OCI-M1 (cell line): ENCODE measurements at places on chromosomes 6 and 20.

DNA sequence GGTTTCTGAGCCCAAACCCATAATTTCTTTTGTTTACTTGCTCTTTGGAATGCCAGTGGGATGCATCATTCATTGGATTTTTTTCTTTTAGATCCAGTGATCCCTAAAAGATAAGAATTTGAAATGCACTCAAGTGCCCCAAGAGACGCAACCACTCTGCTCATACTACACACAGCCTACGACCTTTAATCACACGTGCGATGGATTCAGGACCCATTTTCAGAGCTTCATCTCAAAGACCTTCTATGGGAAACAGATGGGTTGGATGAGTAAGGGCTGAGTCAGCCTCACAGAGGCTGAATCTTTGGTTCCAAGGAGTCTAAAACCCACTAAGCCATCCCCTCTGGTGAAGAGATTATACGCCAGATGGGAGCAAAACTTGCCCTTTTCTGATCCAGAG, 265.5 kb upstream of the EXOC2 start:
- DNase-seq: no peak

DNA sequence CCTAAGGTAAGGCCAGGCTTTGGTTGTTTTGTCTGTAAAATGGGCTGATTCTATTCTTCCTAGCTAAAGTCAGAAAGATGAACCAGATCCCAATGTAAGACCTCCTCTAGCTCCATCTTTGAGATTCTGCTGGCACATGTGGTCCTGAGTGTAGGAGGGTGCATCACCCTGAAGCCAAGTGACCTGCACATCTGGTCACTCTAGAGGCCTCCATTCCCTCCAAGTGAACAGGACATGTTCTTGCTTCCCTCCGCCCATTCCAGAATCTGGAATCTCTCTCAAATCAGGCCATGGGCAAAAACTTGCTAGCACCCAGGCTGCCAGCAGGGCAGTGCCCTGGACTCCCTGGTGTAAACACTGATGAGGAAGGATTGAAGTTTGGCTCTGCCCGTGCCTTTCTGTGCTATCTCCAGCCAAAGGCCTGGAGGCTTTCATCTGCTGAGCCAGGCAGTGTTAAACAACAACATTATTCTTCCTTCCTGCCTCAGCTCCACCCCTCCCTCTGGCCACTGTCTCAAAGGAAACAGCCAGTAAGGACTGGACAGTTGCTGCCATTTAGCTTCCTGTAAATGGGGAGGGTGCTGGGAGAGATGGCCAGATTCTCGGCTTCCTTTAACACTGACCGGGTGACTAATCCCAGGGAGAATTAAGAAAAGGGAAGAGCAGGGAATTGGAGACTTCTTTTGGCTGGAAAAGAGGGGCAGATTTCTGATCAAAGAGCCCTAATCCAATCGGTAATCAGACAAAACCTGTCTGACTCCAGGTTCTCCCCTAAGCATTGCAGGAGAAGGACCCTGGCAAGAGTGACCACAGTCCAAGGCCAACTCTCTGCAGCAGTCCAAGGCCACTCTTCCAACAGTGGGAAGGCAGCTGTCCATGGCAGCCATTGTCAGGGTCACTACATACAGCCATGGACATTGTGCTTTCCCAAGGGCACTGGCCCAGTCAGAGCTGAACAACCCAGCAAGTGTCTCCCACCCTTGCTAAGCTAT, 19.5 kb upstream of the ADGRF1 start:
- no peak for DNase-seq

GRCh38 chr6:110593637-110594036, 117.2 kb upstream of the SLC22A16 start:
- no peak for DNase-seq

DNA sequence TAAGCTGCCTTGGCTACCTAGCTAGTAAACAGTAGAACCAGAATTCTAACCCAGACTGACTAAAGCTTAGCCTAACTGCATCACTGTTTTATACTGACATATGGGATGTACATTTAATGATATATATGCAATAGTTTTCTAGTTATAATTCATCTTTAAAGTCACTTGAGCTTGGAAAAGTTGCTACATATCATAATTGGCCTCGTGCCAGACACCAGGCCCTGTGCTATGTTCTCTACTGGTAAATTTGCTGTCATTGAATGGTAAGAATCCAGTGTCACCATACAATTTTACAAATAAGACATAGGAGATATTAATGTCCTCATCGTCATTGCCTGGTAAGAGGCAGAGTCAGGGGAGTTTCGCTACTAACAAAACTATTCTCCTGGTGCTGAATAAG, 396.8 kb downstream of the CDKAL1 start:
- DNase-seq: peak; percentile 23

GRCh38 chr6:36071714-36072113, 44.1 kb downstream of the MAPK14 start:
- DNase-seq: no peak

DNA sequence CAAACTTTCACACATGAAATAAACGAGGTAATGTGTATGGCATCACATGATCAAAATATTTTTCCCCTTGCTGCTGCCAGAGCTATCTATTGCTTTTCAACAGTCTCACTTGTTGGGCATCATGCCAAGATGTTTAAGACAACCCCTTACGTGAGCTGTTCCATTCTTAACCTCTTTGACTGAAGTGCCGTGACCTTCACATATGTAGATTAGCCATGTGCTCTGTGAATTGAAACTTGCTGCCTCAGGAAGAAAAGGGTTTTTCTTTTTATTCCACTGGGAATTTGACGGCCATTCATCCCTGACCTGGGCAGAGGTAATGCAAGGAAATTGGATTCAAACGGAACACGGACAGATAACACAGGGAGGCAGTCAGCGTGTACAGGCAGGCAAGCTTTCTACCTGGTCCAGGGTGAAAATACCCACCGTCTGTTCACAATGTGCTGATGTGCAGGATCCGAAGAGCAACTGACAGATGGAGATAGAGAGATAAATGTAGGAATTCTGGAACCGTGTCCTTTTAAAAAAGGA, 14.2 kb downstream of the ARID1B start:
- peak; percentile 51 for DNase-seq

DNA sequence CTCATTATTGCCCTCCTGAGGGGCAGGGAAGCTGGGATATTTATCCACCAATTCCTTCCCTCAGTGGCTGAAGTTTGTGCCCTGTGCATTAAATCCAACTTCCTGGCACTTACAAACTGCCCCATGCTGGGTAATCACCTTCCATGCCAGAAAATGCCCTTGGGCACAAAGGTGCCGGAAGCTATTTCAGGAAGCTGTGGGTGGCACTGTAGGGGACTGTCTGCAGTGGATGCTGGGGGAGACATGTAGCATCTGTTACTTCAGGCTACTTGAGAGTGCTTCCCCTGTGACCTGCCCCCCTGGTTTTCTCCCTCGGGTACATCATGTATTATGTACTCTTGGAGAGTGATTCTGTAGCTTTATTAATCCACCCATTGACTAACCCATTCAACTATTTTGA, 24.7 kb upstream of the RALGAPA2 start:
- no peak for DNase-seq

DNA sequence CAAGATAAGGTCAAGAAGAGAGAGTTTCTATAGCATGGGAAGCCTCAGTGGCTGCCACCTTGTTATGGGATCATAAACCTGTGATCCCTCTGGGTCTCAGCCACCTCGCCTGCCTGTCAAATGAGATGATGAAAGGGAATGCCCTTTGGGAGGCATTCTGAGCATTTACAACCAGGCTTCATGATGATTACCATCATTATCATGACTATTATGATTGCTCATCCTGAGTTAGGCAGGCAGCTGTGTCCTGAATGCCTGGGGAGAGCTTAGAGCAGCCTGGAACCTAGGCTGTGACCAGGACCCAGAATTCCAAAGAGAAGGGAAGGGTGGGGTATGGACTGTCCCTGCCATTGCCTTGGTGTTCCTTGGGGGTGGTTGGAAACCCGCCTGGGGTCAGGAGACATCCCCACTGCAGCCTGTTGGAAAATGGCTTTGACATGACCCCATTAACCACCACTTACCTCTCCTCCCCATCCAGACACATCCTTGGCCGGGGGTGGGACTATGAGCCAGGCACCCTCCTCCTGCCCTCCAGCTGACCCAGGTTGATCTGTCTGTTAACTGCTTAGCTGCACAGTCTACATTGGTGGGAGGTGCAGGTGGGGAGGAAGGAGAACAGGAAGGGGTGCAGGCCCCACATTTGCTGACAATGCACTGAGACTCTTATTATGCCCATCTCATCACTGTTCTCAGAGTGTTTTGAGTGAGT, 51.9 kb downstream of the LRFN2 start:
- no peak for DNase-seq

GRCh38 chr20:43515628-43516027, 8.1 kb downstream of the L3MBTL1 start:
- DNase-seq: no peak

DNA sequence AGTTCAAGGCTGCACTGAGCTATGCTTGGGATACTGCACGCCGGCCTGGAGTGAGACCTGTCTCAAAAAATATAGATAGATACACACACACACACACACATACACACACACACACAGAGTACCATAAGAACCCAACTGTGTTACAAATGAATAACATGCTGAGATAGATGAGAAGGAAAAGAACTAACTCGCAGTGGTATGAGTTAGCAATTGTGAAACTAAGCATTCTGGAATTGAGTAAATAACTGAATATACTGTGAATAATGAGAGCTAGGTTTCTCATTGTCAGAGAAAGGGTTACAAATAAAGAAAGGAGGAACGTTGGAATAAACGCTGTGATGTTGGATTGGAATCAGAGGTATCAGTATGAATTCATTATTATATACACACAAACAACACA, 14.6 kb upstream of the FAXC start:
- no peak for DNase-seq

- no peak for DNase-seq
Measured at GRCh38 chr20:13199279-13199678, 21.8 kb upstream of the ISM1 start.

DNA sequence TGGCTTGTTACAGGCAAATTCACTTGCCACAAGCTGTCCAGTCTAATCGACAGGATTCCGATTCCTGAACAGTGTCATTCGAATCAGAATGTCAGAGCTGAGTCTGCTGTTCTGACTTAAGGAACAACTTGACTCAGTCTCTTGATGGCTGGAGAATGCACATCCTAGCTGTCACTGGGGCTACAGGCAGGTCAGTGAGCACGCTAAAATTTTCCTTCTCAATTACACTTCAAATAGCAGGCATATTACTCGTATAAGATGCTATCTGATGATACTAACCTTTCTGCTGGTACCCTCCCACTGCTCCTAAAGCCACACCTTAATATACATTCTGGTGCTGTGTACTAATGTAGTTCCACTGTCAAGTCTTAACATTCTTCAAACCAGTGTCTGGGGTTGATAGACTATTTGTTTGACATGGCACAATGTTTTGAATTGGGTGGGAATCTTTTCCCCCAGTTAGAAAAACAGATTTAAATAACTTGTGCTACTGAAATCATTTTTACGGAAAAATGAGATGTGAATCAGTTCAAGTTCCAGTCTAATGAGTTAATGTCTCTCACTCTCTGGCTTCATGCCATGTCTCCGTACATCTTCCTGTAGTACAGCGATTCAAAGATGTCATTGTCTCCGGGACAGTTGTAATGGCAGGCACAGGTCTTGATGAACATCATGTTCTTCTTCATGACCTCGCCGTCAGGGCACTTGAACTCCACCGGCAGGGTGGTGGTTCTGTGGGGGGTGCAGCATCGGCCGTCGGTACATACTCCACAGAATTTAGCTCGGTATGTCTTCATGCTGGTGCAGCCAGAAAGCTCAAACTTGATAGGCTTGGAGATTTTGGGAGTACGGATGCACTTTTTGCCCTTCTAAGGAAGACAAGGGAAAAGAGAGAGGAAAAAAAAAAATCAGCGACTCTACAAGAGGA, 2.2 kb downstream of the CCN2 start:
- no peak for DNase-seq

GRCh38 chr20:22060610-22061009, 355.1 kb downstream of the PAX1 start:
- no peak for DNase-seq

DNA sequence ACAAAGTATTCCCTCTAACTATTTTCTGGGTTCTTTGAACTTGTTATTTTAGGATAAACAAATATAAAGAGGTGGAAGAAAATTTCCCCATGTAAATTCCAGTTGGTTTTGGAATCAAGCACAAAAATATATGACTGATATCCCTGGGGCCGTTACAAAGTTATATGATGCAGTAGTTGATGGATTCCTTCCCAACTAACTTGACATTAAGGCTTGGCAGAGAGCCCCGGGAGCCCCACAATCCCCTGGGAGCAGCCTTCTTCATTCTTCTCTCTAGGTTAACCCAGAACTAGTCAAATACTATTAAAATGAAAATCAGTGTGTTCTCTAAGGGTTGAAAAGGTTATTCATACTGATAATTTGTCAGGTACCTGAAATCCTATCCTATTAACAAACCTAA, 508.9 kb upstream of the SOX4 start:
- DNase-seq: no peak

GRCh38 chr6:2447931-2448330, 202.5 kb upstream of the GMDS start:
- DNase-seq: no peak

DNA sequence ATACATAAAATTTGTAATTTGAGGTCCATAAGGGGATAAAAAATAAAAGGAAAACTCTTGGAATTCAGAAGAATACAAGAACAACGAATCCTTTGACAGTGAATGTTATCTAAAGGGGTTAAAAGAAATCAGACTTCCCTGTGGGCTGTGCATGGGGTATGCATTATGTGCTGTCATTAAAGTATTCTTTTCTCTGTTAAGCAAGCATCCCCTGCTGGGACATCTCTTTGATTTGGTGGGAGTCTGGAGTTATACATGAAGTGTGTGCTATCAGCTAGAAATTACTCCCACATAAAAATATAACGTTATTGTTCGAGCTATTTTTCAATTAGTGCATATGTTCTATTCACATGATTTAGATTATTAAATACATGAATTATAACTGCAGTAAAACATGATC, 195.2 kb downstream of the CENPW start:
- DNase-seq: no peak

GRCh38 chr20:62805711-62806382, 1.2 kb downstream of the OGFR start:
- DNase-seq: peak; percentile 21

GRCh38 chr6:6798448-6798860, 209.9 kb downstream of the LY86 start:
- DNase-seq: no peak

DNA sequence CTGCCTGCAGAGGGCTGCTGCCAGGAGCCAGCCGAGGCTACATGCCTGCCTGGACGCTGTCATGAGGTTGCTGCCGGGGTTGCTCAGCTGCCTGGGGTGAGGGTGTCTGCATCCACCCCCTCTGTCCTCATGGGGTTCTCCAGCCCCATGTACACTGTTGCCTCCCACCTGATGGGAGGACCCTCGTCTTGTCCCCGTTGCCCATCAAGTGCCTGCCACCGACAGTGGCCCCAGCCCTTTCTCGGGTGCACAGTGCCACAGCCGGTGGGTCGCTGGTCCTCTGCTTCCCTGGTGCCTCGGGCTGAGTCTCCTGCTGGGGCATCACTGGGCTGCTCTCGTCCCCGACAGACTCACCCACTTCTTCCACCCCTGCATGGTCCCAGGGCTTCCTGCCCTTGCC, 313.7 kb downstream of the CDH4 start:
- DNase-seq: no peak

DNA sequence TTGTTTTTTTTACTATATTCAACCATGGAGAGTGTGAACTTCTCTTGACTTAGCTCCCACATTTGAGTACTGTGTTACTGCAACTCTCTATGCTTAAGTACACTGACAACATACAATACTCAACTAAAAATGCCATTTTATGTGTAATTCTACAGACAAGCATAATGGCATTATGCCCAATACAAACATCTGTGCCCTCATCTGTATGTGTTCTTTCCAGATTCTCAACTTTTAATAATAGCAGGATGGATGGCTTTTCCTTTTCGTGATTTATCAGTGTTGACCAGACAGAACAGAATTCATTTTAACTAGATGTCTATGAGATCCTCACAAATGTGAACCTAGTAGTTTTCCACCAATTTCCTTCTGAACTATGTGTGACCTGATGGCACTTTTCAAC, 84.2 kb upstream of the MARCKS start:
- DNase-seq: no peak
